ENCODE measurements at places on chromosomes 1 and 21.

DNA sequence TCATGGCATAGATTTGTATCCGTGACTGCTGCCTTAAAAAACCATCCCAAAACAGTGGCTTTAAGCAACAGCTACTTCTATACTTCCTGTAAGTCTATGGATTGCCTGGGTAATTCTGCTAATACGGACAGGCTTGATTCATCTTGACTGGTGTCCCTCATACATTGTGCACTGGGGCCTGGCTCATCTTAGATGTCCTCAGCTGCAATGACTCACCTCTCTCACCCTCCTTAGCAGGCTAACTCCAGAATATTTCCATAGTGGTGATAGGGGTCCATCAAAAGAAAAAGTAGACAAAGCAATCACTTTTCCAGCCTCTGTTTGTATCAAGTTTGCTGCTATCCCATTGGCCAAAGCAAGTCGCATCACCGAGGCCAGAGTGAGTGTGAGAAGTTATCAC is 409.1 kb upstream of the KAZN start:
- no peak for DNase-seq

DNA sequence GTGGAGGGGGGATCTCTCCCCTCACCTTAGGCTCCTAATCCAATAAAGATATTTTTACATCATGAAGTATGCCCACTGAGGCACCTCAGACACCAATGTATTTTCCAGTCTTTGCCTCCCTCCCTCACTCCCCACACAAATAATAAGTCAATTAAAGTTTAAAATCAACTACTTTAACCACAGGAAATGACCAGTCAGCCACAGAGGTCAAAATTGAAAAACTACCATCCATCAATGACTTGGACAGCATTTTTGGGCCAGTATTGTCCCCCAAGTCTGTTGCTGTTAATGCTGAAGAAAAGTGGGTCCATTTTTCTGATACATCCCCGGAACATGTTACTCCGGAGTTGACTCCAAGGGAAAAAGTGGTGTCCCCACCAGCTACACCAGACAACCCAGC is 70.6 kb upstream of the DYNLT5 start:
- DNase-seq, result no peak

DNA sequence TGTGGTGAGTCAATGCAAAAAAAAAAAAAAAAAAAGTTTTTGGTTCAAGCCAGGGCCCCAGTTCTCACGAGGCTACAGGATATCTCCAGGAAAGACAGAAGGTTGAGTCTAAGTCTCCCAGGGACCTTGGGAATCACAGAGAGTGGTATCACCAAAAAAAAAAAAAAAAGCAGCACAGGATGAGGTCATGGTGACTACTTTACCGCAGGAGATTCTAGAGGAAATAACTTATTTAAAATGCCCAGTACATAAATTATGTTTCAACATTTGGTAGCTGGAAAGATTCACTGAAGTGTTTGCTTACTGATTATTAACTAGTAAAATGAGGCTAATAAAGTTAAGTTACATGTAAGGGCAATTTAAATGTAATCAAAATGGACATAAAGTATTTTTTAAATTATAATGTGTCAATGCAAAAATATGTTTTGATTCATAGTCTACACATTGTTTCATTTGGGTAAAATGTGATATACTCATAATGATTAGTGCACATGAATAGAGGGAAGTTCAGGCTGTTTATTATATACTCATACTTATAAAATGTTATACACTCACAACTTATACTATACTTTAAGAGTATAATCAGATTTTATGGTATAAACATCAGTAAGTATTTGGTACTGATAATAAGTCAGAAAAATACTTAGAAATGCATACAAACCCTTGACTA is 84.1 kb downstream of the PLPPR5 start:
- DNase-seq, result no peak

DNA sequence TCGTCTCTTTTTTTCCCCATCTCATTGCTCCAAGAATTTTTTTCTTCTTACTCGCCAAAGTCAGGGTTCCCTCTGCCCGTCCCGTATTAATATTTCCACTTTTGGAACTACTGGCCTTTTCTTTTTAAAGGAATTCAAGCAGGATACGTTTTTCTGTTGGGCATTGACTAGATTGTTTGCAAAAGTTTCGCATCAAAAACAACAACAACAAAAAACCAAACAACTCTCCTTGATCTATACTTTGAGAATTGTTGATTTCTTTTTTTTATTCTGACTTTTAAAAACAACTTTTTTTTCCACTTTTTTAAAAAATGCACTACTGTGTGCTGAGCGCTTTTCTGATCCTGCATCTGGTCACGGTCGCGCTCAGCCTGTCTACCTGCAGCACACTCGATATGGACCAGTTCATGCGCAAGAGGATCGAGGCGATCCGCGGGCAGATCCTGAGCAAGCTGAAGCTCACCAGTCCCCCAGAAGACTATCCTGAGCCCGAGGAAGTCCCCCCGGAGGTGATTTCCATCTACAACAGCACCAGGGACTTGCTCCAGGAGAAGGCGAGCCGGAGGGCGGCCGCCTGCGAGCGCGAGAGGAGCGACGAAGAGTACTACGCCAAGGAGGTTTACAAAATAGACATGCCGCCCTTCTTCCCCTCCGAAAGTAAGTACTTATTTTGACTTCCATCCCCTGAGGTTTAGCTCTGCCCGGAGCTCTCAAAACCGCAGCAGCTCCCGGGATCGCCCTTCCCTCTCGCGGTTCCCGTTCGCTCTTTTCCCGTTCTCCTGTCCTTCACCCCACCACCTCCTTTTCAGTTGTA is 1.5 kb downstream of the TGFB2 start:
- DNase-seq, result peak; percentile 2

DNA sequence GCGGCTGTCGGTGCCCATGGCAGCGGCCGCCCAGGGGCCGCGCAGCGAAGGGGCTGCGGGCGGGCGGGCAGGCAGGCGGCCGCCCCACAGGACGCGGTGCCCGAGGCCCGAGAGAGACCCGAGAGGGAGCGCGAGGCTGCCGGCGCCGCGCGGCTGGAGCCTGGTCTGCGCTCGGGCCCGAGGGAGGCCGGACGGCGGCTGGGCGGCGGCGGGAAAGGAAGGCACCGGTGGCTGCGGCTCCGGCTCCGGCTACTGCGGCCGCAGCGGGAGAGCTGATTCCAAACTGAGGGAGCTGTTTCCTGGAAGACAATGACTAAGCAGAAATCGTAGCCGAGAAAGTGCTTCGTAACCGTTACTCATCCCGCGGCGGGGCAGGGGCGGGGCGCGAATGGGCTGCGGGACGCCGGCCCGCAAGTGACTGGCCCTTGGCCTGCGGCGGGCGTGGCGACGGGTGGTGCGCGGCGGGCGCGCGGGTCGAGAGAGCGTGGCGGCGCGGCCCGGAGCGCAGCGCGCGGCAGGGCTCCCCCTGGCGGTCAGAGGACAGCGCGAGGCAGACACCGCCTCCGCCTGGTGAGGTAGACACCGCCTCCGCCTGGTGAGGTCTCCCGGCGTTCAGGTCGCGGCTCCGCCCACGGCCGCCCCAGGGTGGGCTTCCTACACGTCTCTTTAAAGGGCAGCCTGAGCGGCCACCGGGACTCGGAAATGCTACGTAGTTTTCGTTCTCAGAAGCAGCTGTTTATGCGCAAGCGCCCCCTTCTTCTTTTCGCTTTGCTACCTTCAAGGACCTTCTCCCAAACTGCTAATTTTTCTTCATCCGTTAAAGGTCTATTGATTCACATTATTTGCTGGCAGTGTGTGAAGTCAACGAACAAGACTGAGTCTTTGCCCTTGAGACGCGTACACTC is at the start of gene GCLM:
GCLM (minus strand) TSS at position 285 of the 905 bp plus-strand sequence; CDS start at position 18, 267 bp downstream.
- DNase-seq, result peak; percentile 75
